ENCODE measurements at places on chromosomes 2 and 18. TPM values are rescaled to one million over a fixed set of nuclear protein-coding genes. Genes with fewer than 3 reads are reported as not detected.

The GCA gene
- 10.7 TPM for total RNA-seq

The DAPL1 gene
- not detected for total RNA-seq

DNA sequence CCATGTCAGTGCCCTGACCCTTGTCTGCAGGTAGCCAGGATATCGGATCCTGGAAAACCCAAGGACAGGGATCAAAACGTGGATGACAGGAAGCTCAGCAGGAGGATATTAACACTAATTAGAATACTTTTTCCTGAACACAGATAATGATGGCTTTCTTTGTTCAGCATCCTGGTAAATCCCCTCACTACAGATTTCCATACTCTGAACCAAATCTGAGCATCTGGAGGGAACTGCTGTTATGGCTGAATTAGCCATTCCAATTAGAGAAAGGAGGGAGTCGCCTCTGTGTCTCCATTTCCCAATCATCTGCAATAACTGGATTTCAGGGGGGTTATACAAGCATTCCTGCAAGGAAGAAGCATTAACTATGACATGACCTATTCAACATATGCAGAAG lies 24.4 kb downstream of the CXCR4 start:
- DNase-seq = no peak

GRCh38 chr18:79513381-79514081 lies 117.8 kb downstream of the NFATC1 start:
- DNase-seq = no peak

DNA sequence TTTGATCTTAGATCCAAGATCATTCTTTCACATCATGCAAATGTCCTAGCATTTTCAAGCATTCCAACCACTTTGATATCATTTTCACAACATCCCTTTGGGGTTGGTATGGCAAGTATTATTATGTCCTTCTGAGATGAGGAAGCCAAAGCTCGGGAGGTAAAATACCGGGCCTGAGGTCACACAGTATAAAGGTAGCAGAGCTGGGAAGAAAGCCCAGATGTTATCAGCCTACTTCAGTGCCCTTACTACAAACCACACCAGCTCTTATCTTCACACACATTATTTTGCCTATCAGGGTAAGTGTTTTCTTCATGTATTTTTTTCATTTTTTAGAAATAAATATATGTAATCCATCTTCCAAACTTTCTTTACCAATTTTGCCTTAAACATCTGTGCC lies 4.2 kb upstream of the B4GALT6 start:
- DNase-seq = no peak

DNA sequence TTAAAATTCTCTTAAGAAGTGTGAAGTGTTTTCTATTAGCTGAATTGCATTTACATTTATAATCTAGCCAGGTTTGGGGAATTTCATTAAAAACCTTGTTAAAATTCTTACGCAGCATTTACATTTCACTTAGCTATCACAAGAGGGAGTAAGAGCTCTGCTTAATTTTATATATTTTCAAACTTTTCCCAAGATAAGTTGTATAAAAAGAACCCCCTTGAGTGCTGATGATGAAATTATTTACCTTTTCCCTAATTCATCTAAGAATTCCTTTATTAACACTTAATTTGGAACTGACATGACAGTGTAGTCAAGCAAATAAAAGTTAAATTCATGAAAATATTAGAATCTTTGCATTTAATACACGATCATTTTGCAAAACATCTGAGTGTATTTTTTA lies 54.2 kb upstream of the ZSWIM2 start:
- DNase-seq = peak; percentile 56

DNA sequence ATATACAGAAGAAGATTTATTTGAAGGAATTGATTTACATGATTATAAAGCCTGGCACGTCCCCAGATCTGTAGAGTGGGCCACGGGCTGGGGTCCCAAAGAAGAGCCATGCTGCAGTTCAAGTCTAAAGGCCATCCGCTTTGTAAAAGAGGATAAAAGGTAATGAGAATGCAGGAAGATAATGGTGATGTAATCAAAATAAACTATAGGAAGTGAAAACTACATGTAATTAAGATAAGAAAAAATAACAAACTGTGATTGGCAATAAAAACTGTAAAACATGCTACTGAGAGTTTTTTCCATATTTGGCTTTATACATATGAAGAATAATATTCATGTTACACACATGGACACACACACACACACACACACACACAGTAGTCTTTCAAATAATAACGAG lies 59.0 kb upstream of the TMEFF2 start:
- no peak for DNase-seq

Measured in endothelial cell of umbilical vein (primary cell).